Activated naive CD4-positive, alpha-beta T cell (primary cell): ENCODE measurements at places on chromosomes 5 and 9.
A peak's percentile ranks its signal among the peaks of the same experiment; 100 is the strongest.

GRCh38 chr5:38827525-38827924, 18.3 kb upstream of the OSMR start:
- no peak for DNase-seq

- no peak for DNase-seq
Measured at GRCh38 chr9:21110708-21111576, 30.7 kb downstream of the IFNW1 start.

- no peak for DNase-seq
Measured at GRCh38 chr9:27586304-27586703, 13.0 kb upstream of the C9orf72 start.

DNA sequence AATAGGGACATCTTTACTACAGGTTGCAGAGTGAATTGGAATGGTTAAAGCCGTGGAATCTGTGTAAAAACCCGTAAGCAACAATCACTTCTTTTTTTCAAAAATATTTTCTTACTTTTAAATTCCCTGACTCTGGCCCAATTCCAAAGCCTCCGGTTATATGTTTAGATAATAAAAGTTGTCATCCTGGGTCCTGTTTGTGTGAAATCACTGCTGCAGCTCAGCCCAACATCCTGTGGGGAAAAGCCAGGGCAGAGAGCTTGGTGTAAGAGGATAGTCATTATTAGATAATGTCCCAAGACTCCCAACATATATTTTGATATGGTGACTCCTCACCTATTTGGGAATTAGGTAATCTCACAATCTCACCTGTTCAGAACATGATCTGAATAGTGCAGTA, 586.0 kb upstream of the BRINP1 start:
- DNase-seq: no peak

DNA sequence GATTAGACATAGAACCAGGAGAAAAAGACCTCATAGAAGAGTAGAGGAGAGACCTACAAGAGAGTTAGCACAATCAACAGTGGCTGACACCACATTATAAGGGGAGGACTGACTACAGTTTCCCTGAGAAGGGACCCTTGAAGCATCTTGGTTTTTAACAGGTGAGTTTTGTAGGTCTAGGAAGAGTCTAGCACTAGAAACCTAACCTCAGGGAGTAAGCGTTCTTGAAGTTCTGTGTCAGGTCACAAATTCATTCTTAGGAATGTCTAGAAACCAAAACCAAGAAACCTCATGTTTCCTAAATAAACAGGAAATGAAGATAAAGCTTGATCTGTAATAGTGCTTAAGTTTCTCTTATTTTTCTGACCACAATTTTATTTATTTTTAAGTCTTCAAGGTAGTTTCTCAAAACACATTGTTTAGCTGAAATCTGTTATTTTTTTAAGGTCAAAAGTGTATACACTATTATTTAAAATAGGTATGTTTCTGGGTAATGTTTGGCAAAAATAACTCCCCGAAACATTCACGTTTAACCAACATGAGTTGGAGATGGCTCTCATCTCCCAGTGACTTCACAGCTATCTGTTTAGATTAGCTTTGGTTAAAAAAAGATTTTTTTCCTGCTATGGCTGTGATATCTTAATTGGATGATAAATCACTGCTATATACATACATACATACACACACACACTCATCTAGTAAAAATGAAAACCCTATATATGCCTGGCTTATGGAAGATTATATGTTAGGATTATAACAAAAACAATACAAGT, 37.1 kb downstream of the MAP3K1 start:
- DNase-seq: no peak

DNA sequence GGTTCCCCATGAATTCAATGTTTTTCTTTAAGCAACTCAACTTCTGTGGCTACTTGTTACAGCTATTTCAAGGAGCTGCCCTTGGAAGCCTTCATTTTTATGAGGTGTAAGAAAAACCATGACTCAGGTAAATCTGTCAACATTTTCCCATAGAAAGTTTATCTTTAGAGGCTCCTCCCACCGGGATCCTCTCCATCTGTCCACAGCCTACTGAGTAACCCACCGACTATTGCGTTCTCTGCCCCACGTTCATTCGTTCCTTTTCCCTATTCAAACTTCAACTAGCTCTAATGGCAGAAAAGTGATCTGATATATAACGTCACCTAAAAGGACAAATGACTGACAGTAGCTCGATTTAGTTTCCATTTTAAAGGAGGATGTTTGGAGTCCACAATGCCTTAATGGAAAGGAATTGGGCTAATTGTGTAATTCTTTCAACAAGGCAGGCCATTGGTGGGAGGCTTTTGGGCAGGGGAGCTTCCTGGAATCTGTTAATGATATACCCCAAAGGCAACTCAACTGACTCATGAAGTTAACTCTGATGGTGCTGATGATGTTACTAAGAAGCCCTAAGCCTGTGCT, 29.3 kb upstream of the NR3C1 start:
- DNase-seq: no peak

DNA sequence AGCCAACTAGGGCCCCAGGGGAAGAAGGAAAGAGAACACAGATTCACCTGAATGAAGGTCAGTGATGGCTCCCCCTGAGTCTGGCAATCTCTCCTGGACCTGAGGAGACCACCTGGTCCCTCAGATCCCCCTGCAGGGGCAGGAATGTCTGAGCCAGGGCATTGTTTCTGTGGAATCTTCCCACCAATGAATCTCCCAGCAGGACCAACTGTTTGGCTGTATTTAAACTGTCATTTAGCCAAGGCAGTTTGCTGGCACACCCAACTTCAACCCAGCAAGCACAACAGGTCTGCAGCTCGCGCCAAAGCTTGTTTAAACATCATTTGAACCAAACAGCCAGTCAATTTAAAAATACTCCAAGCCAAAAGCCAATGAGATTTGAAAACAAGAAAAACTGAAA, 92.6 kb downstream of the SH3TC2 start:
- no peak for DNase-seq

DNA sequence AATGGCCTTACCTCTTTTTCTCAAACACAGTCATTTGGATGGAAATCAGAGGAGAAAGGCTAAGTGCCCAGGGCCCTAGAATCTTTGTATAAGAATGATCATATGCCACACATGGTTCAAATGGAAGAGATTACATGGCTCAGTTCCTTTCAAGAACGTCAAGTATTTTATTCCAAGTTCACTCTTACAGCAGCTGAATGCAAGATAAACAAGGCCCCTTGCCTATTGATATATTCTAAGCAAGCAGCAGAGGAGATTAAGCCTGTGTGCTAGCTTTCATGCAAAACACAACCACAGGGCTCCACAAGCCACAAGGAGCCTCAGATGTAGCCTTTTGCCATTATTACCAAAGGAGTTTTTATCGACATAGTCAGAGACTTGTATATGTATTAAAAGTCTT, 55.3 kb upstream of the SLCO6A1 start:
- no peak for DNase-seq

- DNase-seq: no peak
Measured at GRCh38 chr9:112858625-112859147, 32.0 kb downstream of the SLC46A2 start.

DNA sequence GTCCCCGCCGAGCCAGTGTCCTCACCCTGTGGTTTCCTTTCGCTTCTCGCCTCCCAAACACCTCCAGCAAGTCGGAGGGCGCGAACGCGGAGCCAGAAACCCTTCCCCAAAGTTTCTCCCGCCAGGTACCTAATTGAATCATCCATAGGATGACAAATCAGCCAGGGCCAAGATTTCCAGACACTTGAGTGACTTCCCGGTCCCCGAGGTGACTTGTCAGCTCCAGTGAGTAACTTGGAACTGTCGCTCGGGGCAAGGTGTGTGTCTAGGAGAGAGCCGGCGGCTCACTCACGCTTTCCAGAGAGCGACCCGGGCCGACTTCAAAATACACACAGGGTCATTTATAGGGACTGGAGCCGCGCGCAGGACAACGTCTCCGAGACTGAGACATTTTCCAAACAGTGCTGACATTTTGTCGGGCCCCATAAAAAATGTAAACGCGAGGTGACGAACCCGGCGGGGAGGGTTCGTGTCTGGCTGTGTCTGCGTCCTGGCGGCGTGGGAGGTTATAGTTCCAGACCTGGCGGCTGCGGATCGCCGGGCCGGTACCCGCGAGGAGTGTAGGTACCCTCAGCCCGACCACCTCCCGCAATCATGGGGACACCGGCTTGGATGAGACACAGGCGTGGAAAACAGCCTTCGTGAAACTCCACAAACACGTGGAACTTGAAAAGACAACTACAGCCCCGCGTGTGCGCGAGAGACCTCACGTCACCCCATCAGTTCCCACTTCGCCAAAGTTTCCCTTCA, 1.4 kb downstream of the GLIS3 start:
- DNase-seq: no peak

DNA sequence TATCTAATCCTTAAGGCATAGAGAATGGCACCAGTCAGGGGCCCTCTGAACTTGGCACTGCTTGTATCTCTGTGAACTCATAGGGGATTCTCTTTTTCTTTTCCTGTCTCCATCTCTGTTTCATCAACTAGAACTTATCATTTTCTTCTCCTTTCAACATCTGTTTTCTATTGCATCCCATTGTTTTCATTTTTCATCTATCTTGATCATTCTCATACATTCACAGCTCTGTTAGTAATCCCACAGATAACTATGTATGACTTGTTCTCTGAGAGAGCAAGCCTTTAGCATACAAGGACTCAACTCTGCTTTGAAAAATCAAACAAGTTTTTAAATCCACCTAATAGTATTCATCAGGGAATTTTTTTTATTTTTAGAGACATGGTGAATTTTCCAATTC, 264.3 kb downstream of the ARRDC3 start:
- no peak for DNase-seq

GRCh38 chr9:88534456-88535225, at the start of gene NXNL2:
TSS of gene NXNL2 (plus strand) at chr9:88535178. CDS start at chr9:88535435, 257 bp downstream.
- peak; percentile 43 for DNase-seq

DNA sequence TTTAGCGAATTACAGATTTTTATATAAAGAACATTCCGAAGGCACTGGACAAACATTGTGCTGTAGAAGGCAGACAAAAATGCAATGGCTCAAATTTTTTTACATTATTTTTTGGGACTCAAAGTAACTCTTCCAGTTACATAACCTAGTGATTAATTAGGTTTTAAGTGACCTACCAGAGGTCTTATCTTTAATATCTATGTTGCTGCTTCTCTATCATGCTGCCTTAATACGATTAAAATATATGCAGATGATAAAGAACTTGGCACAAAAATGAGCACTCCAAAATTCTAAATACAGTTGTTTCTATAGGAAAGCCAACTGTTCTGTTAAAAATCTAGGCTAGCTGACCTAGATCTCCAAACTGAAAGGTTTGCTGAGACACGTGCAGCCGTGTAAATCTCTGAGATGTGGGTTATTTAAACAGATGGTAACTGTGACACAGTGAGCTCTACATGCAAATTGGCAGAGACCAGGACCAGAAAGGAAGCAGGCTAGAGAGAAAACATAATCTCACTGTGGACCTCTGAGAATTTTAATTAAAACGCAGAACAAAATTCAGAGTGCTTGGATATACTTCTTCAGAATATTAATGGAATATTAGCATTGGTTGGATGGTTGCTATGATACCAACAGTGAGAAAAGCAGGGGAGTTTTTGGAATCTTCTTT, 56.2 kb downstream of the CAMK4 start:
- DNase-seq: no peak

GRCh38 chr9:89774858-89775370, 170.1 kb downstream of the GADD45G start:
- no peak for DNase-seq

DNA sequence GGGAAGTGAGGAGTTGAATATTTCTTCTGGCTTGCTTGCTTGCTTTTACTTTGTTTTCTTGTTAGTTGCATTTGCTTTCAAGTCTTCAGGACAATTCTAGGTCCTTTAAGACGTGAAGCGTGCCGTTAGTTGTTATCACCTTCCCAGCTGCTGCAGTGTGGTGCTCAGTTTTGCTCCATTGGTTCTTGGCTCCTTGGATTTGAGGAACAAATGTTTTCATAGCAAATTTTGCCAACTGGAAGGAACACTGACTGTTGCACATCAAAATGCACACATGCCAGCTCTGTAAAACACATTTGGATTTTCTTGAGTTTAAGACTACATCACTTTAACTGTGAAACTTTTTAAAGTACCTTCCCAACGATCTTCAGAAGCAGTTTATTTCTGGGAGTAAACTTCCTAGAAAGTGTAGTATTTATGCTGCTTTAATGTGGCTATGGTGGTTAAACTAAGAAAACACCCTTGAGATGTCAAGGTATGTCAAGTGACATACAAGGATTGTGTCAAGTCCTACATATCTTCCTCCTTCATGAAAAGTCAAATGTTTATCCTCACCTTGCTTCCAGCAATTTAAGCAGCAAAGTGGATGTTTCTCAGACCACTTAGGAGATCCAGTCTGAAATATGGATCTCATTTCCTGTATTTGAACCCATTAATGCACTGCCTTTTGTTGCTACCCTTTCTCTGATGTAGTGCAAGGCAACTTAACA, 24.9 kb downstream of the MOCS2 start:
- DNase-seq: no peak

- no peak for DNase-seq
Measured at GRCh38 chr9:83061990-83062650, 822 bp downstream of the RASEF start.

DNA sequence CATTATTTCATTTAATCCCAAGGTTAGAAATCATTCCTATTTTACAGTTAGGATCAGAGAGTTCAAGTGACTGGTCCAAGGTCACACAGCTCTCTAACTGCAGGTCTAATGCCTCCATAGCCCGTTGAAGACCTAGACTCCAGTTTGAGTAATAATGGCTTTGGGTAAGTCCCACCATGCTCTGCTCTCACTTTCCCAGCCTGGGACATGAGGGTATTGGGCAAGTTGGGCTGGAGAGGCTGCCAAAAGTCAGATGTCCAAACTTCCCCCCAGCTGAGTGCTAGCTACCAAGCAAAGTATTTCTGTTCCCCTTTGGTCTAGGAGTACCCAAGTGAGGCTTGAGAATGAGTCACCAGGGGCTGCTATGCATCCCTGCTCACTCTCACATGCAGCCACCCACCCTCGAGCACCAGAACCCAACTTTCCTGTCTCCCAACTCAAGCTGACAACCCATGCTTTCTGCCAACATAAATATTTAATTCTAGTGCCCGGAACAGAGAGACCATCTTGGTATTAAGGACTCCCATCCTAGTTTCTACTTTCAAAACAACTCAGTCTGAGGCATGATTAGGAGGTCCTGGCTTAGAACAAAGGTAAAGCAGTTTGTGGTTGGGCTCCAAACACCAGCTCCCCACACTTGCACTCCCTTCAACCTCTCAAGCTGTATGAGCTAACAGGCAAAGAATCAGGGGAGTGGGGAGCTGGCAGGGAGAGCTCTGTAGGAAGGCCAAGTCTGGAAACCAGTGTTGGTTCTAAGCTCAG, 236.5 kb upstream of the TRIM32 start:
- DNase-seq: no peak
